Activated CD4-positive, CD25-positive, alpha-beta regulatory T cell treated with anti-CD3 and anti-CD28 coated beads, Interleukin-2, amount 50 U/mL, for 16 hours (primary cell): ENCODE measurements at places on chromosomes 11 and 22.

GRCh38 chr22:37427711-37428635 is 694 bp upstream of the ELFN2 start:
- DNase-seq, result no peak

DNA sequence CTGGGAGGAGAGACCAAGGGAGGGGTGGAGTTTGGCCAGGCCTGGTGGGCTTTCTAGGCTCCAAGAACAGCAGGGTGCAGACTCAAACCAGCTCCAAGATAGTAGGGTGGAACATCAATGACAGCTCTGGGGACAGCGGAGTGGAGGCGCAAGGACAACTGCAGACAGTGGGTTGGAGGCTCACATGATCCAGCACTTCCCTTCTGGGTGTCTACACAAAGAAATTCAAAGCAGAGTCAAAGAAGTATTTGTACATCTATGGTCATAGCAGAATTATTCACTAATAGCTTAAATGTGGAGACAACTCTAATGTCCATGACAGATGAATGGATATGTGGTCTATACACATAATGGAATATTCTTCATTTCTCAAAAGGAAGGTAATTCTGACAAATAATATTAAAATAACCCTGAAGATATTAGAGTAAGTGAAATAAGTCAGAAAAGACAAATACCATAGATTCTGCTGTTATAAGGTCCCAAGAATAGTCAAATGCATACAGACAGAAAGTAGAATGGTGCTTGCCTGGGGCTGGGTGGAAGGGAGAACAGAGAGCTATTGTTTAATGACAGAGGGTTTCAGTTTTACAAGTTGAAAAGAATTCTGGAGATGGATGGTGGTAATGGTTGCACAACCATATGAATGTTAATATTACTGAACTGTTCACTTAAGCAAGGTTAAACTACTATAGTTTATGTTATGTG is 5.5 kb upstream of the GAB4 start:
- no peak for DNase-seq

- DNase-seq, result no peak
Observed at GRCh38 chr22:41485033-41485432, 16.1 kb downstream of the ACO2 start.

GRCh38 chr11:88119561-88119960 is 55.7 kb downstream of the RAB38 start:
- DNase-seq, result no peak

DNA sequence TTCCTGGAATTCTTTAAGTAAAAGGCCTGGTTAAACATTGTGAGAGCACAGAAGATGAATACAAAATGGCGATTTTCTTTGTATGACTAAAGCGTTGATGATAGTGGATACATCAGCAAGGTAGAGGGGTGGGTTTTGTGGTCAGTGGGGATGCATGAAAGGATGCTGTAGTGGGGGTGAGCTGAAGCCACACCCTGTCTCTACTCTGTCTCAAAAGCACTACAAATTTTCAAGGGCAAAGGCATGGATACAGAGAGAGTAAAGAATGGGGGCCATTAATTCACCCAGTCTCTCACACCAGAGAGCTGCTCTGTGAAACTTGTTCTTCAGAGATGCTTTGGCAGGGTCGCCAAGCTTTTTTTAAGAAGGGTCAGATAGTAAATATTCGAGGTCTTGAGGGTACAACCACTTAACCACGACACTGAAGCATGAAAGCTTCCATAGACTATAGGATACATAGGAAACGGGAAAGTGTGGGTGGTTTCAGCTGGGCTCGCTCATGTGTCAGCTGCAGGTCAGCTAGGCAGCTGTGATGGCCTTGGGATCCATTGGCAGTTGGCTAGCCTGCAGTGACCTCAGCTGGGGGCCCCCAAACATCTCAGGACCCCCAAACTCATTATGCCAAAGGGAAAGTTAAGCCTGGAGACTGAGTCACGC is 8.3 kb downstream of the TMEM138 start:
- no peak for DNase-seq

DNA sequence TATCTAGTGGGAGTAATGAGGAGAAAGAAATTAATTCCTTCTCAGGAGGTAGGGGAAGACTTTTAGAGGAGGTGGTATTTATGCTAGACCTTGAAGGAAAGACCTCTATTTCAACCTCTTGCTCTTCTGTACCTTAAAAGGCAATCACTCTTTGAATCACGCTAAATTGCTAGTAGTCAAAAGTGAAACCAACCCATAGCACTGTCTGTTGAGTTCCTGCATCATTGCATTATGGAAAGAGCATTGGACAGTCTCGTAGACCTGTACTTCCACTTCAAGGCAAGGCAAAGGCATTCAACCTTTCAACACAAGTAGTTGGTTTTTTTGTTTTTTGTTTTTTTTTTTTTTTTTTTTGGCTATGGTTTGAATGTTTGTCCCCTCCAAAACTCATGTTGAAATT is 770.4 kb downstream of the ETS1 start:
- no peak for DNase-seq

DNA sequence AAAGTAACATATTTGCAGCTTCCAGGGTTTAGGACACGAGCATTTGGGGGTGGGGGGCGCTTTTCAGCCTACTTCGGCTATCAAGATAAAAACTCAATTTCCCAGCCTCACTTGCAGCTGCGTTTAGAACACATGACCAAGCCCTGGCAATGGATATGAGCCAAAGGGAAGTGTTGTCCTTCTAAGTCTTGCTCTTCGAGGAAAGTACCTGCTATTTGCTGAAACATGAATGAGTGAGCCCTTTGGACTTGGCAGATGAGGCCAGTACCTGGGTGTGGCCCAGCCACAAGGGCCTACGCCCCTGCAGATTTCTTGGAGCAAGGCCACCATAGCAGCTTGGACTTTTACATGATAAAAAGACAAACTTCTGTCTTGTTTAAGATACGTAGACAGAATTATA is 60.2 kb upstream of the SORL1 start:
- DNase-seq, result no peak

DNA sequence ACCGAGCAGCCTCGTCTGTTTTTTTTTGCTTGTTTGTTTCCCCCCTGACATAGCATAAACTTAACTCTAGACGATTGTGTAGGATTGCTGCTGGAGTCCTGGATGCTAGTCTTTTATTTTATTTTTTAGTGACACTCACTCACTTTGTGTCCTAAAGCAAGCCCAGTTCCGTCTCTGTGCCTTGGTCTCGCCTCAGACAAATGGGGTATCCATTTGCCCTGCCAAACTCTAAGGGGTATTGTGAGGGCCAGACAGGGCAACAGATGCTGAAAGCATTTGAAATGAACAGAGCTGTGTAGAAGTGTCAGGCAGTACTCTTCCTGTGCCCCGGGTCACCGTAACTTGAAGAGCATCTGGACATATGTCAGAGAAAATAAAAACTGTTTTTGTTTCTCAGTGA is 34.8 kb upstream of the DKK3 start:
- DNase-seq, result no peak

DNA sequence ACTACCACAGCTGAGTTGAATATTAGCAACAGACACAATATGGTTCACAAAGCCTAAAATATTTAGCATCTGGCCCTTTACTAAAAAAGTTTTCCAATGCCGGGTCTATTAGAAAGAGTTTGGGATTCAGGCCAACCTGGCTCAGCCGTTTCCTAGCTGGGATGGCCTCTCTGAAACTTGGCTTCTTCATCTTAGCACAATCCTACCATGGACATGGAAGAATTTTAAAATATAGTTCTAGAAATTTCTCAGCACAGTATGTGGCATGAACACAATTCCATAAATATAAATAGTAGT is 103.8 kb downstream of the RRAS2 start:
- DNase-seq, result no peak

DNA sequence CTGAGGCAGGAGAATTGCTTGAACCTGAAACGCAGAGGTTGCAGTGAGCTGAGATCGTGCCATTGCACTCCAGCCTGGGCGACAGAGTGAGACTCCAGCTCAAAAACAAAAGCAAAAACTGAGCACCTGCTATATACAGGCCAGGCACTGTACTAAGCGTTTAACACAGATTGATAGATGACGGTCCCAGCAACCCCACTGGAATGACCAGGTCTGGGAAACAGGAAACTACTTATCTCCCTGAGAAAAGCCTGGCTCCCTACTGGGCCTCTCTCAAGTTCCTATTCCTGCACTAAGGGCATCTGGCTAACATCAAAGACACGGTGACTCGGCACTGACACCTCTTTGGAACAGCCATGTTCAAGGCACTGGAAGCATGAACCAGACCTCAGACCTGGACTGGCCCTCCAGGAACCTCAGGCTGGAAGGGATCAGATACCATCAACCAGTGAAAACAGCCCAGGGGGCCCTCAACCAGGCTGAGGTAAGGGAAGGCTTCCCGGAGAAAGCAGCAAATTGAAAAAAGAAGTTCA is 16.6 kb downstream of the ARAP1 start:
- no peak for DNase-seq

DNA sequence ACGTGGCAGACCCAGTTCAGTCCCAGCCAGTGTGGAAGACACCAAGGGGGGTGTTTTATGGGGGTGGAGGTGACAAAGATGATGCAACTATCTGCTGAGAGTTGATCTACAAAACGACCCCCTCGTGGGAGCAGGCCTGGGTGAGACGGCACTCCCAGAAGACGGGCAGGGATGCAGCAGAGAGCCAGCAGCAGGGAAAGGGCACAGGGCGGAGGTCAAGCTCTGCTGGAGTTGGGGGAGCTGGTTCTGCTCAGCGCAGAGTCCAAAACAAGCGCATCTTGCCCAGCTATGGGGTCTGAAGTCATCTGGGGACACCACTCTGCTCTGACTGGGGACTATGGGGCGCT is 3.9 kb downstream of the GNB1L start:
- no peak for DNase-seq

- DNase-seq, result no peak
Observed at GRCh38 chr11:99513368-99513767, 492.6 kb downstream of the CNTN5 start.

- no peak for DNase-seq
Observed at GRCh38 chr11:62370743-62371440, 33.6 kb downstream of the ASRGL1 start.

DNA sequence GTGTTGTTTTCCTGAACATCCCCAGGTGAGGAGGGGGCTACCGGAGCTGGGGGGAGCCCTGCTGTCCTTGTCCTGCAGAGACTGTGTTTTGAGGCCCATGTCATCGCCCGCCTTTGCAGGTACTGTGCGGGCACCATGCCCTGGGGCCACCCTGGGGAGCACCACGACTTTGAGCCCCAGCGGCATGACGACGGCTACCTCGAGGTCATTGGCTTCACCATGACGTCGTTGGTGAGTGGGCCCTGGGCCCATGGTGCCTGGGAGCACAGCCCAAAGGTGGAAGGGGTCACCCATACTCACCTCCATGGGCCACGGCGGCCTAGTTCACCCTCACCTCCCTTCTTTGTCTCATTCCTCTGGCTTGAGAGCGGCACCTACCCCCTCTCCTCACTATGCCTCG is 6.7 kb upstream of the MDK start:
- DNase-seq, result no peak

DNA sequence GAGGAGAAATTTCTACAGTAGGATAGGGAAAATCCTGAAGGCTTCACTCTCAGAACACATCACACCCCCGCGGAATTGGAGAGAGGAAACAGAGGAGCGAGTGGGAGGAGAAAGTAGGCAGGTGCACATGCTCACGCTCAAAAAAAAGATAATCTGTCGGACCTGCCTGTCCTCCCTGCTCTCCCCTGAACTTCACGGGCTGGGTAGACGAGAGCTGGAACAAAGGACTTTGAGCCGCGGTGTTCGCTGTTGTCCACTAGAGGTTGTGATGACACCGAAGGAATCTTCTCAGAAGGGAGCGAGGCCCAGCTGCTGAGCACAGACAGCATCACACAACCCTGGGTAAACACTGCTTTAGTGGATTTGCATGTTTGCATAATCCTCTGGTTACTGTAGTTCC is 5.0 kb downstream of the SEZ6L start:
- DNase-seq, result no peak

DNA sequence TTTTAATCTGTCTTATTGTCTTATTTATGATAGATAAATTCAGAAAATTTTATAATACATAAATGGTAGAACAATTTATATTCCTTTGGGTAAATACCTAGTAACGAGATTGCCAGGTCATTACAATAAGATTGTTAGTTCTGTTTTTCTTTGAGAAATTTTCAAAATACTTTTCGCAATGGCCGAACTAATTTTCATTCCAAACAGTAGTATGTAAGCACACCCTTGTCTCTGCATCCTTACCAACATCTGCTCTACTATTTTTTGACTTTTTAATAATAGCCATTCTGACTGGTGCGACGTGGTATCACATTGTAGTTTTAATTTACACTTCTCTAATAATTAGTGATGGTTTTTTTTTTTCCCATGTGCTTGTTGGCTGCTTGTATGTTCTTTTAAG is 351.4 kb upstream of the LUZP2 start:
- DNase-seq, result no peak

DNA sequence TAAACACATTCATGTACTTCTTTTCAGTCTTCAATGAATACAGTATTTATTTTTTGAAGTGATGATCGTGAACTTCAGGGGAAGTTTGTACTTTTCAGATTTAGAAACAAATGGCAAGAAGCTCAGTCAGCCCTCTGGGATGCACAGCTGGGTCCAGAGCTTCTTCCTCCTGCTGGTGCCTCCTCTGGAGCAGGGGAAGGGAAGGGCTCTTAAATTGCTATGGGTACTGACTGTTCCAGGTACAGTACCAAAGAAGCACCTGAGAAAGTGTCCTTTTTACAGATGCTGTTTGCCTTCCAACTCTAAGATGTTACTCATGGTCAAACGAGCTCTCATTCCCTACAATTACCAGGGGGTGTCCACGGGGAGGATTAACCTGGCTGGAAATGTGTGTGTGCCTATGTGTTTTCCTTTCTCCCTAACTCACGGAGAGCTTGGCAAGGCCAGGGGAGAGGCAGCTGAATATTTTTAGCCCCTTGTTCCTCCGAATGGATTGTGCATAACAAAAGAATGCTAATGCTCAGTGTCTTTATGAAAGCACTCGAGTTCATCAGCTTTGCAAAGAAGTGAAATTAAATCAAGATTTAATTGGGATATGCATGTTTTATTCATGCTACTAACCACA is 313.7 kb upstream of the CADM1 start:
- no peak for DNase-seq

GRCh38 chr11:83681031-83681781 is 395.0 kb upstream of the CCDC90B start:
- no peak for DNase-seq

- no peak for DNase-seq
Observed at GRCh38 chr11:43992834-43993637, 50.6 kb downstream of the C11orf96 start.

GRCh38 chr11:95711162-95711944 is 78.2 kb downstream of the FAM76B start:
- DNase-seq, result no peak

DNA sequence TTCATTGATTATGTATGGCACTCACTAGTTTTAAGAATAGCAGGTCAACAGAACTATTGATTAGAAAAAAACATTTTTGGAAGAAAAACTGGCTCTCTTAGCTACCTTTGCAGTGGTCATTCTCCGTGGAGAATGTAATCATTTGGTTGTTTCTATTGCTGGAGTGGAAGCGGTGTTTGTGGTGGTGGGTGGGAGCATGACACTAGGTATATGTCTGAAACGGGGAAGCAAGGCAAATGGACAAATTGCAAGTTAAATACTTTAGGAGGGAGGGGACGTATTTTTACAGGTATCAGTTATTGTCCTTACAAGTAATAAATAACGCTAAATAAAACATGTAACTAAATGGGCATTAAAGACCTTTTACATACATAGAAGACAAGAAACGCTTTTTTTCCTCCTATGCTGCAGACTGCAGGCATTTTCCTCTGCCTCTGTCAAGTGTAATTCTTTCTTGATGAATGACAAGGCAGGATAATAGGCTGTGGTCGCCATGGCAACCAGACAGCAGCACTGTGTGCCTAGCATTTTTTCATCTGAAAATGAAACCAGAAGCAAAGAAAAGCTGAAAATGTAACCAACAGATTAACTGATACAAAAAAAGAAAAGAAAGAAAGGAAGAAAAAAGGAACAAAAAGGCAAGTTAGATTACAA is 46.2 kb downstream of the BLID start:
- no peak for DNase-seq
